ENCODE measurements at places on chromosomes 13 and 19.

- no peak for DNase-seq
Measured at GRCh38 chr13:110629735-110630134, 14.4 kb downstream of the NAXD start.

GRCh38 chr13:113744197-113745000 lies 14.6 kb upstream of the TMEM255B start:
- peak; percentile 18 for DNase-seq

- no peak for DNase-seq
Measured at GRCh38 chr19:19115954-19116353, 22.3 kb downstream of the TMEM161A start.

GRCh38 chr13:111380431-111380830 lies 60.0 kb downstream of the TEX29 start:
- no peak for DNase-seq

GRCh38 chr13:40271931-40272775 lies 394.3 kb downstream of the FOXO1 start:
- no peak for DNase-seq

DNA sequence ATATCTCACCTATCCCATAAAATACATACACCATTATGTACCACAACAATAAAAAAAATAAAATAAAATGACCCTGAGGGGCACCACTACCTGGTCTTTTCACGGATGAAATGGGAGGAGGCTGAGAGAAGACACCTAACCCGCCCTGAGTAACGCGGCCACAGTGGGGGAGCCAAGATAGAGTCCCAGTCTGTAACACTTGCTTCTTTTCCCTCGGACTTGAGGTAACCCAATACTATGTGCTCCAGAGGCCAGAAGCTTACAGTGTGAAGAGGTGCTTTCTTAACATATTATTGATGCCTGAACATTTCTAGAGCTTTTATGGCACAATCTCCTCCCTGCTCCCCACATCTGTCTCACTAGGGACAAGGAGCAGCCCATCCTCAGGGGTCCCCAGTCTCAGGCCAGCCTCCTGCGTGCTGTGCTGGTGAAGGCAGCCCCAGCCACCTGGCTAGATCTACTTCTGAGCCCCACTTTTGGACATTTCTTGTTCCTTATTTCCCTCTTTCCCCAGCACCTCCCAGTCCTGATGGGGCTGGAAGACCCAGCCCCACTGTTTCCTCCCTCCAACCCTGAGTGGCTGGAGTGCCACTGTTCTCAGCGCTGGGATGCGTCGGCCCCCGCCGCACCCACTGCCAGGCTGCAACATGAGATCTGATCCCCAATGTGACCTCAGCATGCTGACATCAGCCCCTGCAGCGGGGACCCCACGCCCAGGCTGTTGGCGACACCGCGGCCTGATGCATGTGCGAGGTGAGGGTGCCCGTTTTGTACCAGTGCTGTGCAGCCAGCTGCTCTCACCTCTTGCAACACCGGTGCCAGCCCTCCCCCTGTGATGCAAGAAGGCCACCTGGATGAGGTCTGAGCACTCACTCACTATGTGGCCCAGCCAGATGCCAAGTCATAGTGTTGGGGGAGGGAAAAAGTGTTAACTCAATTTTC lies 143.3 kb downstream of the DCLK1 start:
- no peak for DNase-seq

- DNase-seq: no peak
Measured at GRCh38 chr13:104024416-104025170, 958.4 kb upstream of the SLC10A2 start.
